ENCODE measurements at places on chromosomes 7 and 10.
A peak's percentile ranks its signal among the peaks of the same experiment; 100 is the strongest.

DNA sequence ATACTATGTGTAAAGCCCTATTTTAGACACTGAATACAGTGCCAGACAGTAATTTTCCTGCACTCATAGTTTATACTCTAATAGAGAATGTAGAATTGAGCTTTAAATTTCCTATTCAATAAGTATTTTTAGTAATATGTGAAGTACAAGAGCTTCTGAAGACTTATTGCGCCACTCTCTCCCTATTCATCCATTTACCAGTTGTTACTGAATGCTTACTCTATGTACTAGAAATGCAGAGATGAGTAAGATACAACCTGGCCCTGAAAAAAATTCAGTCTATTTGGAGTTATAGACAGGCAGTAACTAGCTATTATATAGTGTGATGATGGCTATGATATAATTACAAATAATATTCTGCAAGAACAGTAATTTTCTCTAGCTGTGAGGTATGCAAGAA is 98.8 kb downstream of the ADK start:
- no peak for DNase-seq

GRCh38 chr7:69609541-69610373 is 11.5 kb downstream of the AUTS2 start:
- DNase-seq = no peak

DNA sequence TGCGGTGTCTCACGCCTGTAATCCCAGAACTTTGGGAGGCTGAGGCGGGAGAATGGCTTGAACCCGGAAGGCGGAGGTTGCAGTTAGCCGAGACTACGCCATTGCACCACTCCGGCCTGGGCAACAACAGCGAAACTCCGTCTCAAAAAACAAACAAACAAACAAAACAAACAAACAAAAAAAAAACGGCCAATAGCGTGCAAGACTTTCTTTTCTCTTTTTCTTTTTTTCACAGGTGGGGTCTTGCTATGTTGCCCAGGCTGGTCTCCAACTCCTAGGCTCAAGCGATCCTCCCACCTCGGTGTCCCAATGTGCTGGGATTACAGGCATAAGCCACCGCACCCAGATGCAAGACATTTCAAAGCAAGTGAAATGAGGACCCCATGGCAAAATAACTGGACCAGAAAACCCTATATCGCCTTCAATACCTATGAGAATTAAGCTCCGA is 1.6 kb downstream of the PSAP start:
- DNase-seq = no peak

- peak; percentile 70 for DNase-seq
Measured at GRCh38 chr7:101162551-101163278, 2.7 kb downstream of the VGF start.

DNA sequence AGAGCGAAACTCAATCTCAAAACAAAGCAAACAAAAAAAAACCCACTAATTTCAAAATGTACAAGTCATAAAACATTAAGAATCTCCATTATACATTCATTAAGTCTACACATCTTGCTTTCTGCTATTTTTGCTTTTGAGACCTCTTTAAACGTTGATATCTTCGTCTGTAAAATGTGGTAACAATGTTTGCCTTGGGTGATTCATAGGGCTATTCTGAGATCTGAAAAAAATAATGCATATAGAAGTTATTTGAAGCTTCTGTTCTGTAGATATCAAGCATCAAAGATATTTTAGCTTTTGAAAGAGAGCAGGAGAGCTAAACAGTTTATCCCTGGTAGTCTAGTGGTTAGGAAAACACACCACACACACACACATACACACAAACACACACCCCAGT is 158.1 kb upstream of the PLXDC2 start:
- DNase-seq = no peak

- no peak for DNase-seq
Measured at GRCh38 chr7:2723138-2723850, 35.3 kb downstream of the AMZ1 start.

GRCh38 chr10:105292236-105292635 is 651.1 kb downstream of the SORCS3 start:
- no peak for DNase-seq

- DNase-seq = no peak
Measured at GRCh38 chr7:3585826-3586225, 284.8 kb downstream of the SDK1 start.

DNA sequence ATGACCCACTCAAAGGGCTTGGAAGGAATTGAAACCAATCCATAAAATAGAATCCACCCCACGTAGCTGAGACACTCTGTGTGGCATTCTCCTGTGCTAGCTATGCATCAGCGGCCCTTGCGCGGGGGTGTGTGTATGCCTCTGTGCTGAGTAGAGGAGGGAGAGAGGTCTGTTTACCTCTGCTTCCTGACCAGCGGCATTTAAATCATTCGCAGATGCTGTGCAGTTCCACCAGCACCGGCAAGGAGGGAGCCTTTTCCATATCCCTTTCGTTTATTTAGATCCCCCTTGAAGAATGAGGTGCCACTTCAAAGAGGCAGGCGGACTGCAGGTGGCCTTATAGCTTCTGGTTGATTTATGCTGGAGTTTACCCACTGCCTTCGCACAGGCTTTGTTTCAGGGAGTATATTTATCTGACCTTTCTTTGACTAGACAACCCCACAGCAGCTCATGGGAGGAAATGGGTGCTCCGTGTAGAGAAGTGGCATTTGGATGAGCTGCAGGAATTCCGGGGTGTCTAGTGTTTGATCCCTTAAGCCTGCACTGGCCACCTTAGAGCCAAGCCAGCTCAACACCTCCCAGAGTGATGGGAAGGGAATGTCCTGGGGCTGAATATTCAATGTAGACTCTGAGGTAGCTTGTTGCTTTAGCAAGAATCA is 11.4 kb downstream of the C10orf53 start:
- DNase-seq = no peak

Measured in GM20000 (cell line).